ENCODE measurements at places on chromosomes 16 and 17. TPM values are rescaled to one million over a fixed set of nuclear protein-coding genes. Genes with fewer than 3 reads are reported as not detected.

The ZNF267 gene
- 17.0 TPM for total RNA-seq

The ICAM2 gene
- 70.5 TPM for total RNA-seq

The ATP2A3 gene
- total RNA-seq, result 44.4 TPM

The MYH8 gene
- not detected for total RNA-seq

The KRT17 gene
- total RNA-seq, result 5.9 TPM

The KIF18B gene
- 0.32 TPM for total RNA-seq

The KRTAP2-2 gene
- total RNA-seq, result not detected

The HNF1B gene
- total RNA-seq, result 19.8 TPM

The CCT6B gene
- total RNA-seq, result 1.7 TPM

- H3K27ac ChIP-seq, result no peak overlapping the region
- no peak for DNase-seq
- no peaks in the 10 kb centered on the region for H3K36me3 ChIP-seq
- no peaks in the 10 kb centered on the region for H3K27me3 ChIP-seq
- H3K4me3 ChIP-seq, result no peak overlapping the region
- H3K4me1 ChIP-seq, result no peaks in the 10 kb centered on the region
These were observed 212.5 kb upstream of the N4BP1 start for GRCh38 chr16:48822431-48822830.

- H3K4me1 ChIP-seq, result peaks cover 5% of the 10 kb centered on the region
- H3K36me3 ChIP-seq, result peaks cover 80% of the 10 kb centered on the region
- no peak for DNase-seq
- no peak overlapping the region for H3K4me3 ChIP-seq
- no peak overlapping the region for H3K27ac ChIP-seq
- no peaks in the 10 kb centered on the region for H3K27me3 ChIP-seq
These were observed 9.3 kb downstream of the NUBP1 start for GRCh38 chr16:10752843-10753523.

- no peak overlapping the region for H3K27ac ChIP-seq
- DNase-seq, result no peak
- no peak overlapping the region for H3K4me3 ChIP-seq
- no peaks in the 10 kb centered on the region for H3K27me3 ChIP-seq
- no peaks in the 10 kb centered on the region for H3K36me3 ChIP-seq
These were observed 174.8 kb downstream of the UTP18 start for GRCh38 chr17:51435171-51435552.

DNA sequence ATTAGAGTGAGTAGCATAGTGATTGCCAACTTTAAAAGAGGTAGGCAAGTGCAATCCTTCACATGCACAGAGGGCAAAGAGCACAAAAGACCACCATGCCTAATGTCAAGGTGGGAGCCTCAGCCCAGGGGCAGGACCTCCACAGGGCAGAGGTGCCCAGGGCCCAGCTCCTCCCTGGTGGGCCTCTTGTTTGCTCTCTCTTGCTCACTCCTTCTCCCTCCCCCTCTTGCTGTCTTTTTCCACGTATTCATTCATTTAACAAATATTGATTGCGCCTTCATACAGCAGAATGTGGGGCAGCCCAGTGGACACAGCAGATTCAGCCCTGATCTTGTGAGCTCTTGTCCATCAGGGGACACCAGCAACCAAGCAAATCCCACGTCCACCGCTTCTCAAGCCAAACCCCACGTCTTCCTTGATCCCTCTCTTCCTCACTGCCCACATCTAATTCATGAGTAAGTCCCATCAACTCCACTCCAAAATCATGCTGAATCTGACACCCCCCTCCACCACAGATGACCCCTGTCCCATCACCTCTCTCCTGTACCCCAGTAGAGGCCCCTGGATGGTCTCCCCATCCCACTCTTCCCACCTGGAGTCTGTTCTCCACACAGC lies 44.1 kb upstream of the RPL38 start:
- H3K27me3 ChIP-seq, result peaks cover 7% of the 10 kb centered on the region
- peak; percentile 29 for DNase-seq
- H3K4me1 ChIP-seq, result no peaks in the 10 kb centered on the region
- H3K36me3 ChIP-seq, result no peaks in the 10 kb centered on the region
- no peak overlapping the region for H3K27ac ChIP-seq
- H3K4me3 ChIP-seq, result no peak overlapping the region

DNA sequence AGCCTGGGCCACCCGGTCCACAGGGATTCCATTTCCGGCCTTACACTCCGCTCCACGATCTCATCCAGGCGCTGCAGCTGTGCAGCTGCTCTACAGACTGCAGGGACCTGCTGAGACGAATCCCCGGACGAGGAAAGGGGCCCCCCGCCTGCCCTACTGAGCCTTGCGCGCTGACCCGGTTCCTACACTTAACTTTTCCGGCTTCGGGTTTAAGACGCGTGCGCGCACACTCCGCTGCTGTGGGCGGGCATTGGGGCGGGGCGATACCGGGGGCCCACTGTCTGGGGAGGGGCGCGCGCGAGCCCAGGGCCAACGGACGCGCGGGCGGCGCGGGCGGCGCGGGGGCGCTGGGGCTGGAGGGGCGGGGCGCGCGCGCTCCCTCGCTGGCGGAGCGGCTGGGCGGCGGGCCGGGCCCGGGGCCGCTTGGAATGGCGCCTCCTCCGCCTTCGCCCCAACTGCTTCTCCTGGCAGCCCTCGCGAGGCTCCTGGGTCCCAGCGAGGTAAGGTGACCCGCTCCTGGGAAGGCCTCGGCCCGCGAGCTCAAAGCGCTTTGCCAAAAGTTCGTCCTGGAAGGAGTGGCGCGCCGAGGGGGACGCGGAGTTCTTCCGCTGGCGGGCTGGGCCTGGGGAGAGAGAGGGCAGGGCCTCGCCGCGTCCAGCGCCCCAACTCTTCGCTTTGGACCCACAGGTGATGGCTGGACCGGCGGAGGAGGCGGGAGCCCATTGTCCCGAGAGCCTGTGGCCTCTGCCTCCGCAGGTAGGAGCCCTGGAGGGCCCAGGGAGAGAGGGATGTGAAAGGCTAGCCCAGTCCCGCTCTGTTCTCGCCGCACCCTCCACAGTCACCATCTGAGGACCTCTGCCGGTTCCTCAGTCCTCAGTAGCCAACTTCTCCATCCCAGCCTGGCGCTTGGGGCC lies at the start of gene TP53I13:
Gene TP53I13, plus strand, starts transcription at position 371 of the 914 bp plus-strand sequence. Its CDS starts 58 bp downstream, at position 429.
- H3K4me1 ChIP-seq, result peaks cover 39% of the 10 kb centered on the region
- DNase-seq, result peak; percentile 94
- no peaks in the 10 kb centered on the region for H3K27me3 ChIP-seq

GRCh38 chr16:76732894-76733293 lies 455.7 kb downstream of the CNTNAP4 start:
- H3K36me3 ChIP-seq, result no peaks in the 10 kb centered on the region
- H3K4me1 ChIP-seq, result no peaks in the 10 kb centered on the region
- H3K27ac ChIP-seq, result no peak overlapping the region
- DNase-seq, result no peak
- no peak overlapping the region for H3K4me3 ChIP-seq

DNA sequence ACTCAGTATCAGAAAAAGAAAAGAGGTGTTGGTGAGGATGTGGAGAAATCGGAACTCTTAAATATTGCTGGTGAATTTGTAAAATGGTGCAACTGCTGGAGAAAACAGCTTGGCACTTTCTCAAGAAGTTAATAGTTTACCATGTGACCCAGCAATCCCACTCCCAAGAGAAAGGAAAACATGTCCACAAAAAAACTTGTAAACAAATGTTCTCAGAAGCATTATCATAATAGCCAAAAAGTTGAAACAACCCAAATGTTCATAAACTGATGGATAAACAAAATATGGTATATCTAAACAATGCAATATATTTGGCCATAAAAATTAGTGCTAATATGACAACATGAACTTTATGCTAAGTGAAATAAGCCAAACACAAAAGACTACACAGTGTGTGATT lies 2.6 kb upstream of the MAPK7 start:
- H3K27me3 ChIP-seq, result no peaks in the 10 kb centered on the region
- peaks cover 13% of the 10 kb centered on the region for H3K36me3 ChIP-seq
- H3K4me1 ChIP-seq, result peaks cover 26% of the 10 kb centered on the region
- H3K4me3 ChIP-seq, result no peak overlapping the region
- no peak for DNase-seq
- no peak overlapping the region for H3K27ac ChIP-seq

- H3K36me3 ChIP-seq, result no peaks in the 10 kb centered on the region
- no peaks in the 10 kb centered on the region for H3K27me3 ChIP-seq
- H3K27ac ChIP-seq, result no peak overlapping the region
- H3K4me1 ChIP-seq, result peaks cover 7% of the 10 kb centered on the region
These were observed 26.1 kb downstream of the GLG1 start for GRCh38 chr16:74580833-74581232.

DNA sequence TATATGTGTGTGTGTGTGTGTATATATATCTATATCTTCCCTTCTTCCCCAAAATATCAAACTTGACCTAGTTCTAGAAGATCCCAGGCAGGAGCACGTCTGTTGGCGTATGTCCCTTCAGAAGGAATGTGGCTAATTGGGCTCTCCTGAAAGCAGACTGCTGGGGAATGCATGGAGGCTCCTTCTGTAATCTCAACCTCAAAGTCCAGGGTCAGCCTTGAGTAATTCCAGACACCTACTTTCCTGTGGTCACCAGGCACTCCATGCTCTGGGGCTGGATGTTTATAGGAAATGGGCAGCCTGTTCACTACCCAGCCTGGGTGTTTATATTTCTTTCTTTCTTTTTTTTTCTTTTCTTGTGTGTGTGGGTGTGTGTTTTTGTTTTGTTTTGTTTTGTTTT lies 13.4 kb downstream of the BCO1 start:
- H3K4me3 ChIP-seq, result no peak overlapping the region
- no peak for DNase-seq
- H3K4me1 ChIP-seq, result no peaks in the 10 kb centered on the region
- no peak overlapping the region for H3K27ac ChIP-seq

- H3K4me3 ChIP-seq, result no peak overlapping the region
- H3K27ac ChIP-seq, result no peak overlapping the region
- no peak for DNase-seq
- no peaks in the 10 kb centered on the region for H3K4me1 ChIP-seq
- H3K36me3 ChIP-seq, result no peaks in the 10 kb centered on the region
These were observed 16.0 kb upstream of the RAP1GAP2 start for GRCh38 chr17:2780256-2780655.

DNA sequence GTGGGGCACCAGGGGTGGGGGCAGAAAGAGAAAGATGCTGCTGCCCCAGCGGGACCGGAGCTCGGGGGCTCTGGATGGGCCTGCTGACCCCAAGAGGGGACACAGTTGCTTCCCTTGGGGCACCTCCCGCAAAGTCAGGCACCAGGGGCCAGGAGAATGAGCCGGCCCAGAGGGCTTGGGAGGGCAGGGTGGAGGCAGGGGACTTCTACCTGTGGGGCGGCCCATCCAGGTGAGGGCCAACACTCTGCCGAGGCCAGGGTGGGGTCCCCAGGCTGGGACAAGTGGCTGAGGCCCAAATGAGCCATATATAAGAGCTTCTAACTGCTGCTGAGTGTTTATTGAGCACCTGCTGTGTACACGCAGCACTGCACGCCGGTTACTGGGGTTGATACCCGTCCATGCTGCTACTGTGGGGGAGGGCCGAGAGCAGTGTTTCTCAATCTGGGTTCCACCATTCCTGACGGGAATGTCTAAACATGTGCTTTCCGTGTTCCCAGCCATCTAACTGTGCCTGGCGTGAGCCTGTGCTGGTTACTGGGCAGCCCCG lies 211.7 kb upstream of the GSE1 start:
- no peaks in the 10 kb centered on the region for H3K36me3 ChIP-seq
- no peak overlapping the region for H3K4me3 ChIP-seq
- peaks cover 5% of the 10 kb centered on the region for H3K4me1 ChIP-seq
- H3K27me3 ChIP-seq, result no peaks in the 10 kb centered on the region
- no peak overlapping the region for H3K27ac ChIP-seq
- DNase-seq, result peak; percentile 50

GRCh38 chr17:1762233-1762900 lies 507 bp downstream of the SERPINF1 start:
- H3K27ac ChIP-seq, result peak overlapping the region; percentile 82
- DNase-seq, result no peak
- H3K27me3 ChIP-seq, result no peaks in the 10 kb centered on the region
- peaks cover 31% of the 10 kb centered on the region for H3K4me1 ChIP-seq
- no peaks in the 10 kb centered on the region for H3K36me3 ChIP-seq

- no peaks in the 10 kb centered on the region for H3K4me1 ChIP-seq
- H3K4me3 ChIP-seq, result no peak overlapping the region
- DNase-seq, result no peak
- no peaks in the 10 kb centered on the region for H3K36me3 ChIP-seq
- no peak overlapping the region for H3K27ac ChIP-seq
These were observed 325.8 kb upstream of the CCL2 start for GRCh38 chr17:33929181-33929724.

DNA sequence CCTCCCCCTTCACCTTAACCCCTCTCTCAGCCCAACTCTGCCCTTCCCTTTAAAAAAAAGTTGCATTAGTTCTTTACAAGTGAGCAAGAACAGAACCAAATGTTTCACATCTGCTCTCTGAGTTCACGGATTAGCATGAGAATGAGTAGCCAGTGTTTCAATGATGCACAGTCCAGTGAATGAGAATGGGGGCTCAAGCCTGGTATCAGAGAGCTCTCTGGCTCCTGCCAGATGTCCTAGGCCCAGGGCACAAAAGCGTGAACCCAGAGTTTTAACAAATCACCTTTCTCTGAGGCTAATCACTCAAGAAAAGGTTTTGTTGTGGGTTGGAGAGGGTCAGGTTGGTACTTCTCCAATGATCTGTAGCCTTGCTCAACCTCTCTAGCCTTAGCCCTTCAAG lies 41.5 kb upstream of the HS3ST3A1 start:
- no peak for DNase-seq
- H3K36me3 ChIP-seq, result no peaks in the 10 kb centered on the region
- H3K27me3 ChIP-seq, result no peaks in the 10 kb centered on the region
- no peaks in the 10 kb centered on the region for H3K4me1 ChIP-seq
- H3K4me3 ChIP-seq, result no peak overlapping the region

DNA sequence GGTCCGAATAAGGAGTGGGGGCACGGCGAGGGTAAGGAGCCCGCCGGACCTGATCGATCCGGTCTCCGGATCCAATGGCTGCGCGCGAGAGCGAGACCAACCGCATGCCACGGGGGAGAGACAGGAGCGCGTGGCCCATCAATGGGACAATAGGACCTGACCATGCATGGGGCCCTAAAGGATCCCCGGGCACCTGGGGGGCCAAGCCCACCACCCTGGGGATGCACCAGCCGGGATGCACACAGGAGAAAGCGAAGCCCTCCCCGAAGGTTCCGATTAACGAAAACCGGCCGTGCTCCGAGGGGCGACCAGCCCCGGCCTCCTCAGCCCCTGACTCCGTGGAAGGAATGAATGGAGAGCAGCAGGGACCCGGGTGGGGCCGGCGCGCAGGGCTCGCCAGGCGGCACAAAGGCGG lies 525 bp downstream of the JPT1 start:
- H3K36me3 ChIP-seq, result no peaks in the 10 kb centered on the region
- H3K4me1 ChIP-seq, result peaks cover 7% of the 10 kb centered on the region
- H3K27me3 ChIP-seq, result no peaks in the 10 kb centered on the region
- peak overlapping the region; percentile 82 for H3K27ac ChIP-seq
- H3K4me3 ChIP-seq, result peak overlapping the region; percentile 78
- DNase-seq, result no peak

GRCh38 chr17:42508426-42509165 lies 27.4 kb upstream of the NAGLU start:
- peaks cover 9% of the 10 kb centered on the region for H3K4me1 ChIP-seq
- peak; percentile 5 for DNase-seq
- no peak overlapping the region for H3K4me3 ChIP-seq
